ENCODE measurements at places on chromosomes 1 and 21.
A peak's percentile ranks its signal among the peaks of the same experiment; 100 is the strongest.

- no peak for DNase-seq
Observed at GRCh38 chr21:31576428-31576827, 83.1 kb upstream of the SOD1 start.

DNA sequence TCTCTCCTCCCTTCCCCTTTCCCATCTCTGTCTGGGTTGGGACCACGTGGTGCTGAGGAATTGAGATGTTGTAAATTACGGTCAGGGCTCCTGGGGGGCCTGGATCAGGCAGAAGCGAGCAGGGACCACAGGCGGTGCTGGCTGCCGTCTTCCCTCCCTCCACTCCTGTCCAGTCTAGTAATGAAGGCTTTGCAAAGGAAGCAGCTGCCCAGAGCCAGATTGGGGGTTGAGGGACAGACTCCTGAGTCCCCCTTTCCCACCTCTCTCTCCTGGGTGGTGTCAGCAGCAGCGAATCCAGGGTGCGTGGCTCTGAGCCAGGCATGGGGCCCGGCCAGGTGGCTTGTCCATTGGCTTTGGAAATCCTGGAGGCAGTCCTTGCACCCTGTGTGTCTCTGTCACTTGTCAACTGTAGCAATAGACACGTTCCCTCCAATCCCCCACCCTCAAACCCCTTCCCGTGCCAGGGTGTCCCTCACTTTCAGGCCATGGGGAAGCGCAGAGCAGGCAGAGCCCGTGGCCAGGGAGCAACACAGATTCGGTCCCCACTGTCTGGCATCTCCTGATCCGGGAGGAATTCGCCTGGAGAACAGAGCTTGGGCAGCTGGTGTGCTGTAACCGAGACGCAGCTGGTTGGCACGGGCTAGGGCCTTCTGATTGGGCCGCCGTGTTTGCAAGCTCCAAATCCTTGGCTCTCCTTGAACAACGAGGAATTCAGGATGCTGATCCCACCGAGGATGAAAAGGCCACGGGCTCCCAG is 64.8 kb upstream of the WNT4 start:
- DNase-seq, result peak; percentile 16

GRCh38 chr1:44263568-44264450 is 50.5 kb downstream of the DMAP1 start:
- DNase-seq, result no peak

DNA sequence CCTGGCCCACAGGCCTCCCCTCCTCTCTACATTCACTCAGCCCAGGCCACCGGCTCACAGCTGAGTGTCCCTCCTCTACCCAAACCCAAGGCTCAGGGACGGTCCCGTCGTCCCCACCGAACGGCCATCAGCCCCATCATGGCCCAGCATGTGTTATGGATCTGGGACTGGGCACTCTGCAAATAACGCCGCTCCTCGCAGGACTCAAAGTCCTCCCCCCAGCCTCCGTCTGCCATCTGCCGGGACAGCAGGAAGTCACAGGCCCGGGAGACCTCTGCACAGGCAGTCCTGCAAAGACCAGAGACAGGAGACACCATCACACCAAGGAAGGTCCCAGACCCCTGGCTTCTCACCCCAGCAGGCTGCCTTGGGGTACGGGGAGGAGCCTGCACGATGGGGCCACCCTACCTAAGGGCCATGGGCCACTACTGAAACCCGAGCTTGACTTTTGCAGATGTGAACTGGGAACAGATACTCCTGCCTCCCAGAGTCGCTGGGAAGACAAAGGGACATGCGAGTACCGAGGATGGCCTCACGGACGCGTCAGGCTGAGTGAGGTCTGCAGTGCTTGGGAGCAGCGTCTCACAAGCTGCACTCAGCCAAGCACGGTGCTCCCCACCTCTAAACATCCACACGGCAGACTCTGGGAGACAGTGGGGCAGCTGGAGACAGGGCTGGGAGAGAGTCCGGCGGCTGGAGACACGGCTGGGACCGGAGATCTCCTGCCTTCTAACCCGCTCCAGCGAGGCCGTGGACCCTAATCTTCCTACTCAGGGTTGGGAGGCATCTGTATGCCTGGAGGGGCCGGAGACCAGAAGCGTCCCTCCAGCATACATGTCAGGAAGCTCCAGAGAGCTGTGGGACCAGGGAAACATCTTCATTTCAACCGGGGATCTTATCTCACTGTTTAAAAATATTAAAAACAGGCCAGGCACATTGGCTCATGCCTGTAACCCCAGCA is 10.4 kb upstream of the SPATC1L start:
- DNase-seq, result no peak

- DNase-seq, result no peak
Observed at GRCh38 chr1:29180497-29181412, 945 bp downstream of the SRSF4 start.

GRCh38 chr1:231806623-231807495 is 180.3 kb downstream of the DISC1 start:
- no peak for DNase-seq

DNA sequence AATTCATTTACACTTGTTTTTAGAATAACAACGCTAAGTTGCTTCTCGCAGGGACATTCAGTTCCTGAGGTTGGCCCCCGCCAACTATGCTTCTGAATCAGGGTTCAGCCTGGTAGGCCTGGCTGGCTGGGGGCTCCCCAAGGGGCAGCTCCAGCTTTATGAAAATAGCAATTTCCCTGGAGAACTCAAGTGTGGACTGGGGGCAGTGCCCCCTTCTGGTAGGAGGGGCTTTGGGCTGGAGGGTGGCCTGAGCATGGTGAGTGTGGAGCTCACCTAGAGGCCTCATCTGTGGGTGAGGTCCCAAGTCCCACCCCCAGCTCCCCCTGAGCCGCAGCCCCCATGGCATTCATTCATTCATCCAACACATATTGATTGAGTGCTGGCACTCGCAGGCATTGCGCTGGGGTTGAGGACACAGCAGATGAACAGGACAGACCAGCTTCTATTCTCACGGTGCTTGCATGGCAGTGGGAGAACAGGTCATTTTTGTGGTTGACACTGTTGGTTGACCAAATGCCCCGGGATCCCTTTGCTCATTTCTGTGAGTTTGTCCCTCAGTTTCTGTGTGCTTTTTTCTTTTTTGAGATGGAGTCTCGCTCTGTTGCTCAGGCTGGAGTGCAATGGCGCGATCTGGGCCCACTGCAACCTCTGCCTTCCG is 79.2 kb downstream of the UBIAD1 start:
- no peak for DNase-seq

DNA sequence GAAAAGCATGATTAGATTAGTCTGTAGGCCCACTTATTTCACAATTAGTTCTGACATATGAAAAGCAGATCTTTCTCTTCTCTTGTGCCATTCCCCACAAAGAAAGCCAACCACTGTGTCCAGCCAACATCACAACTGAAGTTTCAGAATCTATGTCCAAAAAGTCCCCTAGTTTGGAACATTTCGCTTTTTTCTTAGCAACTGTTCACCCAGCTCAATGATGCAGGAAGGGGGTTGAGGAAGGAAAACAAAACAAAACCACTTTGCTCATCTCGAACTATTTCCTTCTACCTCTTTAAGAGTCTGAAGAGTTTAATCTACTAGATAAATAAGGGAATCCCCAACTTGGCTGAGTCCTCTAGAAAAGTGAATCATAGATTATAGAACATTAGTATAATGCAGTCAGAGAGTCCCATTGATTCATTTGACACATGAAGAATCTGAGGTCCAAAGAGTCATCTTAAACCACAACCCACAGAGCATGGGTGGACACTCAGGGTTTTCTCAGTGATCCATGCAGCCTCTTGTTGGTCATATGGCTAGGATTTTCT is 159.3 kb upstream of the SGIP1 start:
- no peak for DNase-seq

DNA sequence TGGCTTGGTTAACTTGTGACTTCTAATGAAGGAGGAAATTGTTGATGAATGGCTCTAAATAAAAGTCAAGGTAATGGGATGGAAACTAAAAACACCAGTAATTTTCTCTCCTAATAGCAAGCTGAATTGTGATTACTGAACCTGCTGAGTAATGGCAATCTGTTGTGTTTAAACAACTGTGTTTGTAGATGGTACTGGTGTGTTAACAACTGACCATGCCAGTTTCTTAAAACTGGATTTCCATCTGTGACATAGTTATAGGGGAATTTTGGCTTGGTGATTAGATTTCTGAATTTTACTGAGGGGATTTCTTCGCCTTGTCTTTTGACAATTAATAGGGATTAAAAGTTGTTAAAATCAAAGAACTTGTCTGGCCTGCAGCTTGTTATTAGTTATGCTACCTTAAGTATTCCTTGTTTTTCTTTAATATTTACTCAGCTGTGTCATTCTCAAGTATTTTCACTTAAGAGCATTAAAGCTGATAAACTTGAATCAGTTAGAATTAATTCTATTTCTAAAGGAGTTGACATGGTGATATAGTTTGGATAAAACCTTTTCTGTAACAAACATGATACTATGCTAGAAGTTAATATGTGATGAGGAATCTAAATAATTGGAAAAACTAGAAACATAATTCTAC is 7.9 kb upstream of the ERO1B start:
- DNase-seq, result no peak

- DNase-seq, result no peak
Observed at GRCh38 chr1:43742026-43742425, 34.7 kb downstream of the ST3GAL3 start.

- no peak for DNase-seq
Observed at GRCh38 chr21:33433425-33434114, 30.4 kb downstream of the IFNGR2 start.

- no peak for DNase-seq
Observed at GRCh38 chr1:243482141-243483022, 226.5 kb downstream of the SDCCAG8 start.

- DNase-seq, result no peak
Observed at GRCh38 chr1:1216770-1217620, 3.0 kb upstream of the TNFRSF4 start.

DNA sequence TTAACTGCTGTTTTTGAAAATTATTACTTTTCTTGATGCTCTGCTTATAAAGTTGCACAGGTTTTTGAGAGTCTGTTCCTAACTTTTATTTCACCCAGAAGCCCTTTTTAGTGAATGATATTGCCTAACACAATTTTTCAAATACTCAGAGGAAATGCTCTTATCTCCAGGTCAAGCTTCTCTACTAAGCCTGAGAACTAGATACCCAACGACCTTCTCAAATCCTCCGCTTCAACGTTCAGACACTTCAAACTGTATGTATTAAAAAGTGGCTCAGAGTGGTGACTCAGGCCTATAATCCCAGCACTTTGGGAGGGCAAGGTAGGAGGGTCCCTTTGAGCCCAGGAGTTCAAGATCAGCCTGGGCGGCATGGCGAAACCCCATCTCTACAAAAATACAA is 88.5 kb downstream of the ASH1L start:
- no peak for DNase-seq

- DNase-seq, result no peak
Observed at GRCh38 chr1:121544500-121544899, 359.7 kb downstream of the SRGAP2C start.

DNA sequence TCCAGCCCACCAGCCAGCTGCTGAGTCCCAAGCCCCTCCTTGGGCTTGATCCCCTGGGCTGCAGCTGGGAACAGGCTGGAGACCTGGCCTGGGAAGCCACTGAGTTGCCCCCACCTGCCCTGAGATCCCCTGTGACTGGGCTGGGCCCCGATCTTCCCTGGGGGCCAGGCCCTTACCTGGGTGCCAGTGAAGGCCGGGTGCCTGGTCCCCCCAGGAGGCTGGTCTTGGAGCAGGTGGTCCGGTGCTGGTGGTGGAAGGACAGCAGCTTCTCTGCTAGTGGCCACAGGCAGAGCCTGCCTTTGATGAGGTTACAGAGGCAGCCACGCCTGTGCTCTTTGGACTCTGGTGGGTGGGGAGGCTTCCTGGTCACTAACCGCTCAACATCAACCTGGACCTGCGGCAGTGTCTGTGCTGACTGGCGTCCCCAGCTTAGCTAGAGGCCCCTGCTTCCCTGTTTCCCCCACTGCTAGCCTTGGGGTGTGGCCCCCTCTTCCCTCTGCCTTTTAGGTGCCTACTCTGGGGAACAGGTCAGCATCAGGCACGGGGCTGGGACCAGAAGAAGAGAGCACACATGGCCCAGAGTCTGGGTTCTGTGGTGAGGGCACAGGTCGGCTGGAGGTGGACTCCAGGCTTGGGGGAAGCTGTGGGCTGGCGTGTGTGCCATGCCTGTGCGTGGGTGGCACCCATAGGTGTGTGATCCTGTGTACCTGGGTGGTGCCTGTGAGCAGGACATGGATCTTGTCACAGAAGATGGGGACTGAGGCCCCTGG is at the start of gene EPS8L3:
Gene EPS8L3 (minus strand): TSS at position 278 of the 770 bp plus-strand sequence. CDS start 2,174 bp downstream, outside the sequence.
- DNase-seq, result peak; percentile 54

DNA sequence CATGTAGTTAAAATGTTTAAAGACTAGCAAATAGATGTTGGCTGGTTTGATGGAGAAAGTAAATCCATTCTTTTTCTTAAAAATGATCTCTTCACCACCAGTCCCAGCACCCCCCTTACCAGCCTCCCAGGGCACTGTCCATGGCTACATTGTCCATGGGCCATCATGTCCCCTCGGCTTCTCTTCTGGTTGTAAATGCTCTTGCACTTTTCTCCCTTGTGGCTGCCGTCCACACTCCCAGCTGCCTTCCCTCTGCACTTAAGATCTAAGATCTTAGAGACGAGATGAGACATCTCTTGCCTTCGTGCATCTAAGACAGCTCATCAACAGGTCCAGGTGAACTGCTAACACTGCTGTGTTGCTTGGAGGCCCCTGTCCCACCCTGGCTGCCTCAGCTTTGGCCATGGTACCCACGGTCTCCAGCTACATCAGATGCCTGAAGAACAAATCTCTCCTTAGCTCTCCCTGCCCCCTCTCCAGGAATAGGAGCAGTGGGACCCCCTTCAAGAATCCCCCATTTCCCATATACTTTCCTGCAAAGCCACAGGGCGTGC is 11.1 kb downstream of the CAPN2 start:
- DNase-seq, result no peak

GRCh38 chr1:50936321-50936720 is 23.7 kb downstream of the FAF1 start:
- DNase-seq, result no peak

GRCh38 chr1:8712413-8713231 is 104.8 kb downstream of the RERE start:
- DNase-seq, result no peak

DNA sequence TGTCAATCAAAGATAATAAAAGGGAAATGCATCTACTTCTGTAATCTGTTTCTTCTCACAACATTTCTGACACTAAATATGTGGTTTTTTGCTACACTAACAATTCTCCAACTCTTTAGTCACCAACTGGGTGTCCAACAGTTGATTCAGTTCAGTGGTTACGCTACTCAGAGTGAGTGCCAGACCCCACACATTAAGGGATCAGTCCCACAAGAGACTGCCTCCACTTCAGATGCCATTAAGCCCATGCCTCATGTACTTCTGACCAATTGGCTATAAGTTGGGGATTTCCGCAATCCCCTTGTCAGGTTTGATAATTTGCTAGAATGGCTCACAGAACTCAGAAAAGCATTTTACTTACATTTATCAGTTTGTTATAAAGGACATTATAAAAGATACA is 28.4 kb downstream of the RNF2 start:
- DNase-seq, result no peak

GRCh38 chr21:34537838-34538237 is 25.8 kb upstream of the KCNE1 start:
- DNase-seq, result no peak
